ENCODE measurements at places on chromosomes 3 and 15.
A peak's percentile ranks its signal among the peaks of the same experiment; 100 is the strongest.

DNA sequence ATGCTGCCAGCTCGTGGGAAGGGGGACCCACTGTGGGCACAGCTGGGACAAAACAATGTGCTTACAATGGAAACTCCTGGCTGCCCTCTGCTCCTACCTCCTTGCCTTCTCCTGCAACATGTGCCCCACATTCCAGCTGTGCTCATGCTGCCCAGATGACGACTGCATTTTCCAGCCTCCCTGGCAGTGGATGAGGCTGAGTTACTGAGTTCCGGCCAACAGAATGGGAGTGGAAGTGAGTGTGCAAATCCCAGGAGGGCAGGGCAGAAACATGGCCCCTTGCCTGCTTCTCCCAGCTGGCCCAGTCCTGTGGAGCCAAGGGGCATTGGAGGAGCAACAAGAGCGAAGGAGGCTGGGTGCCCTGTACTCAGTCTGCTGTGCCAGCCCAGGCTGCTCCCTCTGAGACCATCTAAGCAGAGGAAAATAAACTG is 17.1 kb downstream of the KLF15 start:
- no peak for DNase-seq

GRCh38 chr3:105806359-105806758 is 62.5 kb downstream of the CBLB start:
- DNase-seq = peak; percentile 83

- no peak for DNase-seq
Measured at GRCh38 chr15:71250936-71251583, 135.8 kb downstream of the THSD4 start.

GRCh38 chr3:135802171-135802570 is 163.4 kb upstream of the PPP2R3A start:
- DNase-seq = no peak

DNA sequence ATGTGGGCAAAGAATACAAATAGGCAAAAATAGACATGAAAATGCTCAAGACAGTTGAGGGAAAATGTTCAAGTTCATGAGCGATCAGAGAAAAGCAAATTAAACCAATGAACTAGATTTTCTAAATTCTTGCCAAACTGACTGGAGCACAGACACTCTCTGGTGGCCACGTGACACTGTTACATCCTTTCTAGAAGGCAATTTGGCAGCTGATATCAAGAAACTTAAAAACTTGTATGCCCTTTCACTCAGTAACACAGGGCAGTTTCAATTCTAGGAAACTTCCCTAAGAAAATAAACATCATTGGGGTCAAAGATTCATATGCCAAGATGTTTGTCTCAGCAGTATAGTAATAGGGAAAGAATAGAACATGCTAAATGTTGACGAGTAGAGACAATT is 52.2 kb downstream of the ABHD5 start:
- DNase-seq = no peak

DNA sequence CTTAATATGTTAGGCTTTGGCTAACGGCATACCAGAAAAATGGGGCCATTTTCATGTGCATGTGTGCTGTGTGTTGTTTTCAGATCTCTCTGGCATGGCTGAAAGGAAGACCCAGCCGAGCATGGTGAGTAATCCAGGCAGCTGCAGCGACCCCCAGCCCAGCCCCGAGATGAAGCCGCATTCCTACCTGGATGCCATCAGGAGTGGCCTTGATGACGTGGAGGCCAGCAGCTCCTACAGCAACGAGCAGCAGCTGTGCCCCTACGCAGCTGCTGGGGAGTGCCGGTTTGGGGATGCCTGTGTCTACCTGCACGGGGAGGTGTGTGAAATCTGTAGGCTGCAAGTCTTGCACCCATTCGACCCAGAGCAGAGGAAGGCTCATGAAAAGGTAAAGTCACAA is 15.1 kb downstream of the MKRN2 start:
- no peak for DNase-seq

DNA sequence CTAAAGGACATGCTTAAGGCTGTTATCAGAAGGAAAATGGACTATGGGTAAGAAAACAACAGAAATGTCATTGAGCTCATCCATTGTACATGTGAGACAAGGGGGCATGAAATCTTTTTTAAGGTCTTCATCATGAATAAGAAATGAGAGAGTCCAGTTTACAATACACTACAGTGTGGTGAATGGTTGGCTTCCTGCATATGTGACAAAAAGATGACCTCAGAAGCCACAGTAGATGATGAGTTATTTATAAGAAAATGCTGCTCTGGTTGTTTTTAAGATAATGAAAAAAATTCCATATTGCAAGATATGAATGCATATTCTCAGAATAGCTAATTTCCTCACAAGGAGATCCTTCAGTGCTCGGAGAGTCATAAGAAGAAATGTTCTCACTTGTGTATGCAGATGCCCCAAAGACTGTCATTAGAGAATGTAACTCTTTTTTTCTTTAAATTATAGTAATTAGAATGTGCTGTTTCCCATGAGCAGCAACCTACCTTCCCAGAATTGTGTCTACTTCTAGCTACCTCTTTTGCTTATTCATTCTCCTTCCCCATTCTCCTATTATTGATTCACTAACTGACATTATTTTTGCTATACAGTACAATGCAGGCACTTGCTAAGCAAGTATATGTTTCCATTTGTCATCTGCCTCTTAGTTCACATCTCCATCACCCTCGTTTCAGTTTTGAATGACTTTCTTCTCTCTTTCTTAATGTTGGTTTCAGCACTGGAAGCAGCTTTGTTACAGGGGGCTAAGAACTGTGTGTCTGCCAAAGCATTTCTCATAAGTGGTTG is 152.0 kb upstream of the PEX5L start:
- no peak for DNase-seq

GRCh38 chr3:18787441-18787840 is 360.9 kb upstream of the KCNH8 start:
- DNase-seq = no peak

- no peak for DNase-seq
Measured at GRCh38 chr3:137304313-137305056, 346.7 kb downstream of the IL20RB start.

- DNase-seq = no peak
Measured at GRCh38 chr15:39859636-39860035, 60.4 kb downstream of the GPR176 start.

- DNase-seq = peak; percentile 89
Measured at GRCh38 chr15:101320501-101321052, 25.5 kb upstream of the SNRPA1 start.

DNA sequence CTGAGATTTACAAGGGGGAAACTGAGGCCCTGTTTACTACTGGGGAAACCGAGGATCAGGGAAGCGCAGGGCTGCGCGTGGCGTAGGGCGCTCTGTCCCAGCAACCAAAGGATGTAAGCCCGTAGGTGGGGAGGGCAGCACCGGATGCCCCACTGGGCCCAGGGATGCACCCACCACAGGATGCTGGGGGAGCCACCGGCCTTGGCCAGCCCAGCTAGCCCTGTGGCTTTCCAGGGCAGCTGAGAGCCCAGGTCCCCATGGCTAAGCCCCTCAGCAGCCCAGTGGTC is 33.4 kb downstream of the RPN1 start:
- no peak for DNase-seq

GRCh38 chr3:64399205-64399800 is 174.0 kb upstream of the PRICKLE2 start:
- peak; percentile 35 for DNase-seq

DNA sequence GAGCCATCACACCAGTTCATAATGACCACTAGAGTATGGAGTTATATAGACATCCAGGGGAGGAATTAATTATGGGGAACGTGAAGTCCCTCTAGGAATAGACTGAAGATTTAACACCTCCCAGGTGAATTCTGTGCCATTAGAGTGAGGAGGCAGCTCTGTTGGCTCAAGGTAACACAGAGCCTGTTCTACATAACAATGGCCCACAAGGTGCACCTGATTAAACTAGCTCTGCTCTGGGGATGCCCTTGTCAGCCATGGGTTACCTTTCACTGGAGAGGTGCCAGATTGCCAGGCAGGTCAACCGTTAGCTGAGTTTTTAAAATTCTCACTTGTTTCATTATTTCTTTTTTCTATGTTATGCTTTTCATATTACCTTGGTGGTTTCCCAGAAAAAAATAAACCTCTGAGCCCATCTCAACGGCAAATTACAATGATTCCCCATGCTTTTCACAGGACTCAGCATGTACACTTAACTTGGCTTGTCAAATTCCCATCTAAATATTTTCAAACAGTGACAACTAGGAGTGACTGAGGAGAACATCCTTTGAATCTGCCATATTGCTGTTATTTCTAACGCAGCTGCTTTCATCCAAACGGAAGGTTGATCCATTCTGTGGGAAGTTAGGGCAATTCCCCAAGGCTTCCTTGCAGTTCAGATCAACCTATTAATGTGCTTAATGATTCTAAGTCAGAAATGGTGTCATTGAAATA is 512.9 kb downstream of the MCTP2 start:
- DNase-seq = no peak

DNA sequence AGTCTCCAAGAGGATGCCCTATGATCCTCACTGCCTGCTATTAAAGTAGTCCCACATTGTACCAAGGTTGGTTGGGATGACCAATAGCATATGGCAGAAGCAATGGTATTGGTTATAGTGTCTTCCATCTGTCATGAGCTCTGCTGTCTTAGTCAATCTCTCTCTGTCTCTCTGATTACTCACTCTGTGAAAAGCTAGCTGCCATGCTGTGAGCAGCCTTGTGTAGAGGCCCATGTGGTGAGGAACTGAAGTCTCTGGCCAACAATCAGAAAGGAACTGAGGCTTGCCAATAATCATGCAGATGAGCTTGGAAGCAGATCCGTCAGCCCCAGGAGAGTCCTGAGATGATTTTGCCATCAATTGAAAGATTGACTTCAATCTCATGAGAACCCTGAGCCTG is 60.3 kb upstream of the CFAP161 start:
- DNase-seq = peak; percentile 24

GRCh38 chr15:78093242-78094020 is 1.1 kb downstream of the SH2D7 start:
- no peak for DNase-seq

DNA sequence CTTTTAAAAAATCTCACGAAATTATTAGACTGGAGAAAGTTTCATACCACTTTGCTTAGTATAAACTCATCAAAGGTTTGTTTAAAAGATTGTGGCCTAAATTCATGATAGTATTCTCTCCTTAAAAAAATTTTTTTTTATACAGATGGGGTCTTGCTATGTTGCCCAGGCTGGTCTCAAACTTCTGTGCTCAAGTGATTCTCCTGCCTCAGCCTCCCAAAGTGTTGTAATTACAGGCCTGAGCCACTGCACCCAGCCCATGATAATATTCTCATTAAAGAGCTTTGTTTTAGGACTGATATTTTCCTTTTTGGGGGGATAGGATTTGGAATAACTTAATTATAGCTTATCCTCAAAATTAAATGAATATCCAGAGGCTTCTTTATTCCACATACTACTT is 19.9 kb downstream of the ECT2 start:
- DNase-seq = no peak

- no peak for DNase-seq
Measured at GRCh38 chr15:57038040-57038439, 119.6 kb downstream of the TCF12 start.

GRCh38 chr15:58336161-58336560 is 95.6 kb upstream of the LIPC start:
- DNase-seq = no peak

GRCh38 chr3:186724911-186725310 is 7.8 kb downstream of the KNG1 start:
- no peak for DNase-seq

- peak; percentile 79 for DNase-seq
Measured at GRCh38 chr15:57784081-57784511, 77.6 kb downstream of the POLR2M start.

- DNase-seq = no peak
Measured at GRCh38 chr3:17182166-17182565, 297.4 kb downstream of the PLCL2 start.

- no peak for DNase-seq
Measured at GRCh38 chr3:29436612-29437323, 155.9 kb downstream of the RBMS3 start.

DNA sequence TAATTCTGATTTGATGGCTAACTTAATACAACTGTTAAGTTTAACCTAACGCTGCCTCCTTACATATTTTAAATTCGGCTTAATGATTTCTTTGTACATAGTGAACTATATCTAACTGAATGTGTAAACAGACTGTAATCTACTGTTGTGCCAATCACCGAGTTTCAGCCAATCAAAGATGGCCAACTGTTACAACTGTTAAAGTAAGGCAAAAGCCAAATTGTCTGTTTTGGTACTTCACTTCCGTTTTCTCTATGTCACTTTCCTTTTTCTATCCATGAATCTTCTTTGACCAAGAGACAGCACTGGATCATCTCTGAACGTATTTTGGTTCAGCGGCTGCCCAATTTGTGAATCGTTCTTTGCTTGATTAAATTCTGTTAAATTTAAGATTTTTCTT is 137.0 kb downstream of the LMLN start:
- no peak for DNase-seq

DNA sequence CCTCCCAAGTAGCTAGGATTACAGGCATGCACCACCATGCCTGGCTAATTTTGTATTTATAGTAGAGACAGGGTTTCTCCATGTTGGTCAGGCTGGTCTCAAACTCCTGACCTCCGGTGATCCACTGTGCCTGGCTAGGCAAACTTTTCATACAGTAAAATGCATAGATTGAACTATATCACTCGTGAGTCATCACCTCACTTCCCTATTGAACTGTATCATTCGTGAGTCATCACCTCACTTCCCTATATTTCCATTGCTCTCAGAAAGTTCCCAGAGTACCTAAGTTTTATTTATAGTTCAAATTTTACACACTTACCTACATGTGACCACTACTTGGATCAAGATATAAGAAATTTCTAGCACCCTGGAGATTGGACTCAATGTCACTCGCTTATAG is 73.6 kb upstream of the ACAD9 start:
- DNase-seq = peak; percentile 81

- peak; percentile 66 for DNase-seq
Measured at GRCh38 chr3:100521439-100521845, 29.0 kb downstream of the TMEM45A start.

DNA sequence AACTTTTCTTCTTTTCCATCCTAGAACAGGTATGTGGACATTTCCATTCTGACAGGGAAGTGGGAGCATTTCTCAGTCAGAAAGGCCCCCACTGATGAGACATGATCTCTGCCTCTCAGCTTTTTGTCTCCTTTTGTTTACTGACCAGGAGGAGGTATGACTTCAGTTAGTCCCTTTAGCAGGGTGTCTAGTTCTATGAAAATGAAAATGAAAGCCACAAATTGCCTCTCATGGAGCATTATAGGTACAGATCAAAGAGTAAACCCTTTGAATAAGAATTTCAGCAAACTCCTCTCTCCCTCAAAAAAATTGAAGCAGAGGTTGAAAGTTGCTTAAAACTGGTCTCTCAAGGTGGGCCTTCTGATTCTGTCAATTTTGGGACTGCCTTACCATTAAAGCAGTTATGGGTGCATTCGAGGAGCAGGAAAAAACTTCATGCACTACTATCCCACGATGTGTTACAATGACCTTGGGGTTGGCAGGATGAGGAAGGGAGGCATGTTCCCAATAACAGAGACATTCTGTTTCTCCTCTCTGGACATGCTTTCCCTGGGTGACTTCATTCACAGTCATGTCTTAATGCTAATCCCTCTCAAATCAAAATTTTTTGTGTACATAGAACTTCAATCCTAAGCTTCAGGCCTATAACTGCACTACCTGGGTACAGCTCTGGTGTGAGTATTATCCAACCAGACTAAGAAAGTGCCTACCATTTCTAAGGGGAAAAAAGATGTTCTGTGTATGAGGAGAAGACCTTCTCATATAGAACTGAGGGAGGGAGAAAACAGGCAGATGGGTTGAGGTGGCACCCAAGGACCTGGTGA is 50.6 kb upstream of the TBC1D23 start:
- DNase-seq = no peak

- peak; percentile 46 for DNase-seq
Measured at GRCh38 chr3:139564294-139564861, 24.8 kb upstream of the RBP1 start.

GRCh38 chr3:5463991-5464390 is 276.5 kb downstream of the EDEM1 start:
- DNase-seq = peak; percentile 93
